ENCODE measurements at places on chromosomes 5 and 9.

DNA sequence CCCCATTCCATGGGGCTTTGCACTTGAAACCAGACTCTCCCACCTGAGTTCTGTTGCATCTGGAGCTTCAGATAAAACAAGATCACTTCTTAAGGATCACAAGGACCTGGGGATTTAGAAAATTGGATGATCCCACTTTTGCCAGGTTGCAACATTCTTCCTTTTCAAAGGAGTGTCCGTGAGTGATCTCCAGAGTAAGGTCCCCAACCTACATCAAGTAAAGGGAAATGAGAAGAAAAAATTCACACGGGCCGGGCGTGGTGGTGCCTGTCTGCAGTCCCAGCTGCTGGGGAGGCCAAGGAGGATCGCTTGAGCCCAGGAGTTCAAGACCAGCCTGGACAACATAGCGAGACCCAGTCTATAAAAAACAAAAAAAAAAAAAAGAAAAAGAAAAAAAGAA is 41.2 kb upstream of the COL5A1 start:
- no peak for DNase-seq

GRCh38 chr5:99379187-99379586 is 450.4 kb upstream of the CHD1 start:
- no peak for DNase-seq

DNA sequence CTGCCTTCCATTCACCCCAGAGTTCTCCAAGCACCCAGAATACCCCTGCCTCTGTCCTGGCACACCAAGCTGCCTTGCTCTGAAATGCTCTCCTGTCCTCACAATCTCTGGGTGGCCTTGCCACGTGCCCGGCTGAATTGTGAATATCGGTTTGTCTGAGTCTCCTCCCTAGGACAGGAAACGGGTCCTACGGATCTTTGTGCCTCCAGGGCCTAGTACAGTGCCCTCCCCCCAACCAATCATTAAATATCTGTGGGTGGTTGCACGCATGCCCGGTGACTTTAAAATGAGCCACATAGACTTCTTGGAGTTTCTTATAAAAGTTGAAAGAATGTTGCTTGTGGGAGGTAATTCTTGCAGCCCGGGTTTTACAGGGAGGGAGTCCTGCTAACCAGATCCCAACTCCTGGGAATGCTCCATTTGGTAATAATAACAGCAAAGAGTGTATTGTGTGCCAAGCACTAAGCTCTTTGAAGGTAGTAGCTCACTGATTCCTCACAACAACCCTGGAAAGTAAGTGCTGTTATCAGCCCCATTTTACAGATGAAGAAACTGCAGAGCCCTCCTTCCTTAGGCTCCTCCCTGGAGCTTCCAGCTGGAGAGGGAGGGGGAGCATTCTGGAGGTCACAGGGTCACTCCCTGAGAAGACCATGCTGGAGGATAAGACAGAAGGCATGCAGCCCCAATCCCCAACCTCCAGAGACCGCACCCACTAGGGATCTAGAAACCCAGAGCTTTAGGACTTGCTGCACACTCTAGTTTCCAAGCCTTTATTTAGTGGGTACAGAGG is 23.4 kb downstream of the URM1 start:
- peak; percentile 41 for DNase-seq

- no peak for DNase-seq
Measured at GRCh38 chr5:157464519-157465171, 4.6 kb downstream of the NIPAL4 start.
